ENCODE measurements at places on chromosomes 12 and 14.
A peak's percentile ranks its signal among the peaks of the same experiment; 100 is the strongest.

DNA sequence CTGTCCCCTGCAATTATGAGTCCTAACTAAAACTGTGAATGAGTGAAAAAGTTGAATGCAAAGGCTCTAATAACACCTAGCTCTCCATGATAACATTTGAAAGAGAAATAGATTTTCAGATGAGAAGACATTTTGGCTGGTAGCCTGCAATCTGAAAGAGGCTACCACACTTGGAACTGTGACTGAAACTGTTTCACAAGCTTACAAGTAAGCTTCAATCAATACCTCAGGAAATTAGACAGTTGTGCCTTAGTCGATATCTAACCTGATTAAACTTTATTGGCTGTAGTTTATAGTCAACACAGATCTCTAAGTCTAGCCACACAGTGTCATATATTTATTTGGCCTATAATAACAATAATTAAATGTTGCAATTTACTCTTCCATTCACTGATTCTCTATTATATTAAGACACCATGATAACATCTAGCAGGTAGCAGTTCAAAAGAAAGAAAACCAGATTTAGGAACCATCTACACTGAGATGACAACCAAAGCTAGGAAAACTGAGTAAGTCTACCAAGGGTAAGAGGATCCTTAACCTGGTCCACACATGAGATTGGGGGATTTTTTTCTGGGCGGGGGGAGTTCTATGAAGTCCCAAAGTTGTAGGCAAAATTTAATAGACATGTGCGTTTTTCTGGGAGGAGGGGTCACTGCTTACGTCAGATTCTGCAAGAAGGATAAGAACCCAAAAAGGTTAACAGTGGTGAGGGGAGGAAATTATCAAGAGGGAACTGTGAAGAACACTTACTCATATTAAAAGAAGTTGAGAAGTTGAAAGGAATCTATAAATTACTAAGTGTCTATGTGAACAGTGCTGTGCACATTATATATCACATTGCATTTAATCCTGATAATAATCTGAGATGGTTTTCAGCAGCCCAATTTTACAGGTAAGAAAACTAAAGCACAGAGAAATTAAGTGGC, 65.8 kb downstream of the NUMB start:
- DNase-seq = no peak

- DNase-seq = no peak
Observed at GRCh38 chr12:31006416-31007152, 67.1 kb upstream of the DDX11 start.

GRCh38 chr12:58537278-58537677, 383.0 kb downstream of the LRIG3 start:
- DNase-seq = no peak

DNA sequence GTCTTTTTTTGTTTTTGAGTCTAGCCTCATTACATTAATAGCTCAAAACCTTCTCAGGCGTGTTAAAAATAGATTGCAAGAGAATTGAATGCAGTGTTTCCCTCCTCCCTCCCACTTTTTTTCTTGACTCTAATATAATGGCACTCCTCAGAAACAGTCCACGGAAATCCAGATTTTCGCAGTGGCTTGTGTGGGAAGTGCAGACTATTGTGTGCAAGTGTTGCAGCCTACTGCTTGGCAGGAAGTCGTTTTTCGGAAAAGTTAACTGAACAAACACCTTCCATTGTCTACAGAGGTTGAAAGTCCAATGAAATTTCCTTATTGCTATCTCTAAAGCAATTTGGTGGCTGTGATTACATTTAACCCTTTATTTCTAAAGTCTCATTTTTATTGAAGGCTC, 147.9 kb upstream of the E2F7 start:
- DNase-seq = no peak

DNA sequence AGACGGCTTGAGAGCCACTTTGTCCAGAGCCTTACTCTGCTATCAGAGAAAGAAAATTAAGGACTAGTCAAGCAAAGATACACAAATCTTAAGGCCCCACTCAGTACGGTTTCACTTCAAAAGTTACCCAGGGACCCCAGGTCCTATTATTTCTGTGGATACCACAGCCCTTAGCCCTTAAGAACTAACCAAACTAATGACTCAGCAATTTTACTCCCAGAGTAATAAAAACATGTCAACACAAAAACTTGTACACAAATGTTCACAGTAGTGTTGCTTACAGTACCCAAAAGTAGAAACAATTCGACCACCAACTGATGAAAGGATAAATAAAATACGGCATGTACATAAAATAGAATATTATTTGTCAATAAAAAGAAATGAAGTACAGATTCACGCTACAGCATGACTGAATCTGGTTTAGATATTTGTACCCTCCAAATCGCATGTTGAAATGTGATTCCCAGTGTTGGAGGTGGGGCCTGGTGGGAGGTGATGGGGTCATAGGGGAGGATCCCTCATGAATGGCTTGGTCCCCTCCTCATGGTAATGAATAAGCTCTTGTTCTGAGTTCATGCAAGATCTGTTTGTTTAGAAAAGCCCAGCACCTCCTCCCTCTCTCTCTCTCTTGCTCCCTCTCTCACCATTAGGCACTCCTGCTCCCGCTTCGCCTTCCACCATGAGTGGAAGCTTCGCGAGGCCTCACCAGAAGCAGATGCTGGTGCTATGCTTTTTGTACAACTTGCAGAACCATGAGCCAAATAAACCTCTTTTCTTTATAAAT, 30.5 kb downstream of the AREL1 start:
- DNase-seq = no peak

DNA sequence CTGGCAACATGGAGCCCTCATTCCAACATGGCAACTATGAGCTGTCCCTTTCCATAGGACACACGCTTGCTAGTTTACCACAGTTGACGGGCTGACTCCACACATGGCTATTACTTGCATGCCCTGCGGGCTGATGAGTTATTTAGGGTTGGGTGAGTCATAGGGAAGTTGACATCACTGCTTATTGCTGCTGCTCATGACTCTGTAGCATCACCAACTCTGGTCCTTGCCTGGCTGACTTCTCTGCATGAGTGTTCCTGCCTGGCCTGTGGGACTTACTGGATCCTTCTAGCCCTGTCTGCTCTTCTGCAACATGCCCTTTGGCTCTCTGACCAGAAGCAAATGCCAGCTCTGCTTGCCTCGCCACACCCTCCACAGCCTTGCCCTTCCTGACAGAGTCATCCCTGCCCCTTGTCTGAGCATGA, 199.5 kb downstream of the ANO6 start:
- DNase-seq = peak; percentile 14

GRCh38 chr14:77707724-77708408, at the start of the genes ALKBH1 and SLIRP:
ALKBH1 (minus strand) TSS chr14:77708023; CDS start chr14:77708004, 19 bp downstream.
SLIRP (plus strand) TSS chr14:77708103; CDS start chr14:77708112, 9 bp downstream.
- peak; percentile 85 for DNase-seq

DNA sequence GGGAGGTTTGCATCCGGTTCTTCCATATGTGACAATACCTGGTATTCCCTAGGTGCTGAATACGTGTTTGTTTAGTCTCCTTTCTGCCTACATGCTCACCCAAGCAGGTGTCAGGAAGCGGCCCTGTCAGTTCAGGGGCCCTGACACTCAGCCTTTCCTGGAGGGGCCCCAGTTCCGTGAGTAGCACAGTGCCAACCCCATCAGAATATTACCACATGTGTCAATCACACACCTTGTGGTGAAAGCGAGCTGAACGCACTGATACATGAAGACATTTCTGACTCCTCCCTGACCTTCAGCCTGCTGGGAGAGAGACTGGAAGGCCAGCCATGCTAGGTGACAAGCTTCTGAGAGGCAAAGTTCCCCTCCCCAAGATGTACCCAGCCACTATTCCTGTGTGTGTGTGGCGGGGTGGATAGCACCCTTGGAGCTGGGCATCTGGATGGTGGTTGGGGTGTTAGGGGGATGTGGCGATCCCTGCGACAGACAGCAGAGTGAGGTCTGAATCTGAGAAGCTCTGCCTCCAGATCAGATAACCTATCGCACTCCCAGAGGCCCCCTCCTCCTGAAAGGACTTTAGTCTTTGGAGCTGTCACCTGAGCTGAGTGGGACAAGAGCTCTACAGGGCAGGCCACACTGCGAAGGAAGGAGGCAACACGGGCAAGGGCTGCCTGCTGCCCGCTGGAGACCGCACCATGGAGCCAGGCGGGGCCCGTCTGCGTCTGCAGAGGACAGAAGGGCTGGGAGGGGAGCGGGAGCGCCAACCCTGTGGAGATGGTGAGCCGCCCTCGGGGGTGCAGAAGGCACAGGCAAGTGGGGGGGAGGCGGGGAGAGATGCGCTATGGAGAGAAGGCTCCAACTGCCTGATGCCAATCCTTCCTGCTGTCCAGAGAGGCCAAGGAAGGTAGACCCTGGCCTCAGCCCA, at the start of gene SOAT2:
Gene SOAT2 (plus strand): TSS at position 604 of the 925 bp plus-strand sequence. CDS start 92 bp downstream, at position 696.
- peak; percentile 19 for DNase-seq

DNA sequence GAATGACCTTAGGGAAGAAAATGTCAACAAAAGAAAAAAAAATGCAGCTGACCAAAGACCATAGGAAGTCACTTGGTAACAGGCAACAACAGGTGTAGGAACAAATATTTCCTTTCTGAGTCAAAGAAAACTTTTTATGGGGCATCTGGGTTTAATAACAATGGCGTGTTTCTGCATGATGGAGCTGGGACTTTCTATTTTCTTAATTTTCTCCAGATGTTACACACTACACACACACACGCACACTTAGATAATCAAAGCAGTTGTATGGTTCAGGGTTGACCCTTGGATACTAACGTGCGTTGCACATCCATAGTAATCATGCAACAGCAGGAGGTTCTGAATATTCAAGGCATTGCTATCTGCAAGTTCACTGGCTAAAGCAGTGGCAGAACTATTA, 47.9 kb upstream of the NTF3 start:
- DNase-seq = no peak

- no peak for DNase-seq
Observed at GRCh38 chr12:101116911-101117310, 93.1 kb downstream of the SLC5A8 start.

GRCh38 chr14:96752125-96752524, 45.1 kb upstream of the VRK1 start:
- no peak for DNase-seq

DNA sequence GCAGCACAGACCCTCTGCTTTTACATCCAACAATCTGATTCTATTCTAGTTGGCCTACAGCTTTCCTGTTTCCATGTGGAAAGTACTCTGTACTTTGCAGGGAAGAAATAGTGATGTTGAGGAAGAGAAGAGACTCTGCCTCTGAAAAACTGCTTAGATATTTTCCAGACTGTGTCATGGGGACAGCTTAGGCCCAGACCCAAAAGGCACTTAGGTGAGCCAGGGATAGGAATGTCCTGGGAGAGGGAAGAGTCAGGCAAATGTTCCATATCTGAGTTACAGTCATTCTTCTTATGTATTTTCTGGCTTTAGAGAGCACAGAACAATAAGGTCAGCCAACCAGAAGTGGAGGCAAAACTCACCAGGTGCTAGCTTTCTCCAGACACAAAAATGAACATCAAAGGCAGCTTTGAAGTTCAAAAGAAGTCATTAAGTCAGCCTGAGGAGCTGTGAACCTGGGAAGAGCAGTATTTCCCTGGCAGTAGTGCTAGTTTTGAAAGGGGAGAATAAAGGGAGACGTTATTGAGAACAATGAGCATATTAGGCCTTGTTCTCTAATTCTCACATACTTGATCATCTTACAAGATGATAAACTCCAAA, 199.7 kb upstream of the LMNTD1 start:
- no peak for DNase-seq
